Placental epithelial cell (primary cell): ENCODE measurements at places on chromosomes 11 and 22. TPM values are rescaled to one million over a fixed set of nuclear protein-coding genes. Genes with fewer than 3 reads are reported as not detected.

Gene SPINDOC
- total RNA-seq = 16.6 and 27.9 TPM in 2 replicates

Gene USH1C
- not detected in 2 replicates for total RNA-seq

Gene UQCR10
- 60.1 and 82.6 TPM in 2 replicates for total RNA-seq

Gene HSPB2
- total RNA-seq = 0.87 TPM in 1 of 2 replicates, not detected in the other

Gene SLC1A2
- not detected in 2 replicates for total RNA-seq

Gene TNNI2
- 1.2 TPM in 1 of 2 replicates, not detected in the other for total RNA-seq

Gene GGA1
- 42.7 and 45.5 TPM in 2 replicates for total RNA-seq

Gene TREH
- total RNA-seq = not detected in 2 replicates

Gene KLHL35
- 3.7 and 5.5 TPM in 2 replicates for total RNA-seq

Gene OR52H1
- 0.76 and 0.79 TPM in 2 replicates for total RNA-seq
